ENCODE measurements at places on chromosomes 5 and 9.
A peak's percentile ranks its signal among the peaks of the same experiment; 100 is the strongest.

DNA sequence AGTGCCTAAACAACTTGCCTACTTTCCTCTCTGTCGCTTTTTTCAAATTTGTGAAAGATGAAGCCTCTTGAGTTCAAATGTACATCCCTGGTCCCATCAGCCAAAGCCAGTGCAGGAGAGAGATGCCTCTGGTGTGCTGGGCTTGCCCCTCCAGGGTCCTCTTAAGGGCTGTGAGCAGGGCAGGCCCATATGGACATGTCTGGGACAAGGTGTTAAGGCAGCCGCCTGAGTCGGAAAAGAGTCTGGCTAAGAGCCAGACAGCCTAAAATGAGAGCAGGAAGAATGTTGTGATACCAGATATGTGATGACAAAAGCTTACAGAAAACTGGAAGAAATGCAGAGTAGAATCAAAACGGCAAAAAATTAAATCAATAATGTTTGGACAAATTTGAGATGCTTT lies 72.5 kb downstream of the APTX start:
- no peak for DNase-seq

GRCh38 chr5:126107381-126107780 lies 315.8 kb upstream of the GRAMD2B start:
- DNase-seq = no peak

- DNase-seq = no peak
These were observed 4.0 kb upstream of the TRAF2 start for GRCh38 chr9:136882109-136882946.

DNA sequence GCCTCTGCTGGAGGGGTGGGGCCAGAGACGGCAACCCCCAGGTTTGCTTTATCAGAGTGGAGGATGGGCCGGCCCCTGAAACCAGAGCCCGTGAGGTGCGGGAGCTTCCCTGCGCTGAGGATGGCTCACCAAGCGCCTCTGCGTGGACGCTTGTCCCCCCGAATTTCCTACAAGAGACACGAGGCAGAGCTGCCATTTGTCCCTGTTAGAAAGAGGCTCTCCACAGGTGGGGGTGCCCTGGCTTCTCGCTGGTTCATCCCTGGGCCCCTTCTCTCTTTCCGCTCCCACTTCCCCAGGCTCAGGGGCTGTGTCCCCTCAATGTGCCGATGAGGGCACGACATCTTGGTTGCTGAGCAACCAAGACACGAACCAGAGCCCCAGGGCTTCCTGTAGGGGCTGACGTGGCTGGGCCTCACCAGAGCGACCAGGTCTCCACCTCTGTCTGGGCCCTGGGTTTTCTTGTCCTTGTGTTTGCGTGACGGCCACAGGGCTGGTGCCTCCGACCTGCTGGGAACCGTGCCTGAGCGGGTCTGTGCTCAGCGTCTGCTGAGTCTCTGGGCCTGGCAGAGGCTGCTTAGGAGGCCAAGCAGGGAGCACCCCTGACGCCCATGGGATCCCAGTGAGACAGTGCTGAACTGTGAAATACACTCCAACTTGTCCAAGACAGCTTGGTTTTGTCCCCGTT lies 119.6 kb upstream of the COL5A1 start:
- peak; percentile 22 for DNase-seq

- peak; percentile 97 for DNase-seq
These were observed at the start of gene ARHGEF39 for GRCh38 chr9:35664531-35665470. Gene ARHGEF39, minus strand, starts transcription at chr9:35665195. Its CDS starts 26 bp downstream, at chr9:35665169.
